ENCODE measurements at places on chromosomes 11 and 22. TPM values are rescaled to one million over a fixed set of nuclear protein-coding genes. Genes with fewer than 3 reads are reported as not detected.

DNA sequence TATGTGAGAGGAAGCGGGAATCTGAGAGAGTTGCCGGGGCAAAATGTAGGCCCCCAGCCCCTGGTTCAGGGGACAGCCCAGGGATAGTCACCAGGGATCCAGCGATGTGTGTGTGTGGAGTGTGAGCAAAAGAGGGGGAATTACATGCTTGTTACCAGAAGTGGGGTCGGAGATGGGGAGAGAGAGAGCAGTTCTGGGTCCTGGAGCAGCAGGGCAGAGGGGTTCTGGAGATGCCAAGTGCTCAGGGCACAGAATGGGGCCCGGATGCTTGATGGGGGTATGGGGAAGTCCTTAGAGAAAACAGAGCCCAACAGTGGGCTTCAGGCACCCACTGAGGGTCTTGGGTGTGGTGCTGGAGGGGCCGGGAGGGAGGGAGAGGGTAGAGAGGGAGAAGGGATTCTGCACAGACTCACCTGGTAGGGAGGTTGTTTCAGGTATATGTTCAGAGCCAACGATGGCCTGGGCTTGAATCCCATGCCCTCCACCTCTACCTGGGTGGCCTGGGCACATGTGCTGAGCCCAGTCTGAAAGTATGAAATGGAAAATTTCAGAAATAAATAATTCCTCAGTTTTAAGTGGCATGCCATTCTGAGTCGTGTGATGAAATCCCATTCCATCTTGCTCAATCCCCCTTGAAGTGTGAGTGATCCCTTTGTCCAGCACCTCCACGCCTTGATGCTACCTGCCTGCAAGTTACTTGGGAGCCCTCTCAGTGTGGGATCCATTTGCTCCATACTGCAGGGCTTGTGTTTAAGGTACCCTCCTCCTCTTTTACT, 12.4 kb downstream of the SMIM38 start:
- no peak for DNase-seq

HOATZ gene
- not detected for polyA plus RNA-seq

- no peak for DNase-seq
These were observed 78.2 kb downstream of the KCNC1 start for GRCh38 chr11:17812865-17813187.

DNA sequence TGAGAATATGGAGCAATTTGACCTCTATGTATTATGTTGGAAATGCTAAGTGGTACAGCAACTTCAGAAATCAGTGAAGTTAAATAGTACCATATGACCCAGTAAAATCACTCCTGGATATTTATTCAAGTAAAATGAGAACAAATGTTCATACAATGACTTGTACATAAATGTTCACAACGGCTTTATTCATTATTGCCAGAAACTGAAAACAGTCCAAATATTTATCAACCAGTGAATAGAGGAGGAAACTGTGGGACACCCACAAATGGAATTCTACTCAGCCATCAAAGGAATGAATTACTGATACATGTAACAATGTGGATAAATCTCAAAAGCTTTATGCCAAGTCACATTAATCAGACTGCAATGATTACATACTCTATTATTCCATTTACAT, 416.3 kb downstream of the AASDHPPT start:
- no peak for DNase-seq

DNA sequence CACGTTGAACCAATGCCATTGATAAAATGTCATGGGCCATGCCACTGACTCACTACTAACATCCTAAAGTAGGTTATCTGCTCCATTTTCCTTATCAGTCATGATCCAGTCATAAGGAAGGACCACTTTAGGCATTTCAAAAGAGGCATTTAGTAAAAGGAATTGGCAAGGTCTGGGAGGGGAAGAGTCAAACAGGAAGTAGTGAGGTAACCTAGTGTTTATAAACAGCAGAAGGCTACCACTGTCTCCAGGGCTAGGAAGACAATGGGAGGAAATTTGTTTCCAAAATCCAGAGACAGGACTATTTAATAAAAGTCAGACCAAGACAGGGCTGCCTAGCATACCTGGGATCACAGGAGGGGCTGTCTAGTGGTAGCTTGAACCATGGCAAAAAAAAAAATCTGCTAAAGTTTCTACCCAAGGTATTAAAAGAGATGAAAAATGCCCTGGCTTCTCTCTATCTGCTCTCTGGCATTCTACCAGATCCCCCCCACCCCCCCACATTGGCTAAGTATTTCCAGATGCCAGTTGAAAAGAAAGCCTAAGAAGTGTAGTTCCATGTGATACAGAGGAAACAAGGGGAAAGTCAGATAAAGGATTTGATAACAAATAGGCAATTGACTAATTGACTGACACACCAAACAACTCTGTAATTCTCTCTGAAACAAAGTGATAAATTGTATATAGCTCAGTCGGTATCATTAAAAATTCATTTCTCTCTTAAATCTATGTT, 50.4 kb upstream of the C11orf87 start:
- no peak for DNase-seq
